ENCODE measurements at places on chromosomes 4 and X.
A peak's percentile ranks its signal among the peaks of the same experiment; 100 is the strongest.

GRCh38 chr4:38980903-38981676, 51.1 kb downstream of the TMEM156 start:
- no peak for DNase-seq

- DNase-seq: no peak
Measured at GRCh38 chrX:153881281-153881680, 4.7 kb downstream of the L1CAM start.

GRCh38 chr4:36206603-36207311, 37.6 kb downstream of the ARAP2 start:
- DNase-seq: no peak

GRCh38 chrX:53476371-53476770, 42.2 kb upstream of the HSD17B10 start:
- no peak for DNase-seq

- no peak for DNase-seq
Measured at GRCh38 chr4:165388756-165389155, 9.9 kb downstream of the CPE start.

DNA sequence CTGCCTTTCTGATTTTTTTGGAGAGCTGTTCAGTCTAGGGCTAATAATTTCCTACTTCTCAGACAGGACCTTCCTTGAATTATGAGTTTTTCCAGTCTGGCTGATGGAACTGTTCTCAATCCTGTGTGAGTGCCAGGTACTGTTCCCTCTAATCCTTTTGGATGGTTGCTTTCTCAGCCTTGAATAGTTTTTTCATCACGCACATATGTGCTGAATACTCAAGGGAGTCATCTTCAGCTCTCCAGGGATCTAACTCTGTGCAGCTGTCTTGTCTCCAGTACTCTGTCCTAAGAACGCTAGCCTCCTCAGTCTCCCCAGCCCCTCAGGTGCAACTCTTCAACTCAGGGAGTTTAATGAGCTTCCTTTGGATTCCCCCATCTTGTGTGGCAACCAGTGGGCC, 93.2 kb downstream of the GASK1B start:
- DNase-seq: no peak

DNA sequence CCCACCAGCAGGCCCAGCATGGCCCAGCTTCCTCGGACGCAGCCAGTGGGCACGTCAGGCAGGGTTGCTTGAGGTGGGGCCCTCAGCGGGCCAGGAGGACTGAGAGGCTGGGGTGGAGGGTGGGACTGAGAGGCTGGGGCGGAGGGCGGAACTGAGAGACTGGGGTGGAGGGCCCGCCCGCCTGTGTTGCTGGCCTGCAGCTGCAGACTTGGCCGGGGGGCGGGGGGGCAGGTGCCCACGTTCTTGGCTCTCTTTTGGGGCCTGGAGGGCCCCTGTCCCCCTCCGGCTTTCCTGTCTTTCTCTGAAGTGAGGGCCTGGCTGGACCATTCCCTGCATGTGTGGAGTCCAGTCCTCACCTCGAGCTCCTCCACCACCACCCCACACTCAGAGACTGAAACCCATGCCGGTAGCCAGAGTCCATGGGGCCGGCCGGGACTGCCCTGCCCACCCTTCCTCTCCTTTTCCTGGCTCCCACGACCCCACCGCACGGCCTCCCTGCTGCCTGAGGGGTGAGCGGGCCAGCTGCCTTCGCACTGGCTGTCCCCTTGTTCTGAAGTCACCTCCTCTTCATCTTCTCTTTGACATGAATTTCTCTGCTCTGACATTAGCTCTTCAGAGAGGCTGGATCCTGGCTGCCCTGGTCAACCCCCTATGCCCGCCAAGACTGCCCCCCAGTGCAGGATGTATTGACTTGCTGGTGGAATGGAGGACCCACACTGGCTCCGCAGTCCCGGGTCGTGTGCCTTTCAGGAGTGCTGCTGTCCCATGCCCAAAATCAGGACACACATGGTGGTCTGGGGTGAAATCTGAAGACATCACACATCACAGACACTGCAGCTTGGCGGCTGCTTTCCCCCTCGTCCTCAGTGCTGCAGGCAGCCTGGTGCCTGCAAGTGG, 10.1 kb upstream of the NKX1-1 start:
- no peak for DNase-seq

DNA sequence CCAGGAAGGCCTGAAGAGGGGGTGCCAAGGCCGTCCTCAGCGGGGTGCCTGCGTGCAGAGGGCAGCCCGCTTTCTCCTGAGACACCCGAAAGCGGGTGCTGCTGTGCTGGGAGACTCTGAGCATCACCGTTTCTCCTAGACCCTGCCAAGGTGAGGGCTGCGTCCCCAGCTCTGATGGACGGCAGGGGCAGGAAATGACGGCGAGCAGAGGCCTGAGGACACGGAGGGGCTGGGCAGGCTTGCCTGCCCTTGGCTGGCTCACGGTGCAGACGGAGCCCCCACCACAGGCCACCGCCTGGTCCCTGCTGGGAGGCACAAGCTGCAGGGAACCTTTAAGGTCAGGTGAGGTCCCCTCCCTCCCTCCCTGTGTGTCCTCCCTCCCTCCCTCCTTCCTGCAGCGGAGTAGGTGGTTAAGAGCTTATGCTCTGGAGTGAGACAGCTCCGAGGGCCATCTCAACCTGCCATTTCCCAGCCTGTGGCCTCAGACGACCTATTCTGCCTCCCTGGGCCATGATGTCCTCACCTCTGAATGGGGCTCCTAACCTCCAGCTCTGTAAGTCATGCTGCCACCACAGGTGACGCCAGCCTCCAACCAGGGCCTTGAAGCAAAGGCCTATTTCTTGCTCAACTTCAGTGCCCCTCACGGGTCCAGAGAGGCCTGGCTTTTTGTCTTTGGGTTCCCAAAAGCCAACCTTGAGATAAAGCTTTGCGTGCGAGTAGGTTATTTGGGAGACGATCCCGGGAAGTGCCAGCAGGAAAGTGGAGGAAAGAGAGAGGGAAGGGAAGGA, 54.2 kb upstream of the GRPEL1 start:
- no peak for DNase-seq

DNA sequence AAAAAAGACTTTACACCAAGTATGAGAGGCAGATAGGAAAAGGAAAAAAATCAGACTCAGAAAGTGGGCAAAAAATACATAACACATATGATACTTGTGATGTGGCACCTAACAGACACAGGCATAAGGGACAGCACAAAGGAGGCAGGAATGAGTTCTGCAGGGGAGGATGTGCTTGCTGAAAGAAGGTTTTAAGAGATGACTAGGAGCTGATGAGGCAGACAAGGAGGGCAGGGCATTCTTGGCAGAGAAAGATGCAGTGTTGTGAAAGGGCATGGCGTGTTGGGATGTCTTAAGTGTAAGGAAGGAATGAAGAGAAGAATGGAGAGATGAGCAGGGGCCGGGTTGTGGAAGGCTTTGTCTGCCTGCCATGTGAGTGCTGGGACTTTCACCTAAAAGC, 49.7 kb upstream of the TMEM154 start:
- DNase-seq: no peak

- DNase-seq: no peak
Measured at GRCh38 chr4:47838445-47838844, 578 bp upstream of the CORIN start.

- no peak for DNase-seq
Measured at GRCh38 chrX:109691277-109691676, 41.8 kb downstream of the ACSL4 start.

DNA sequence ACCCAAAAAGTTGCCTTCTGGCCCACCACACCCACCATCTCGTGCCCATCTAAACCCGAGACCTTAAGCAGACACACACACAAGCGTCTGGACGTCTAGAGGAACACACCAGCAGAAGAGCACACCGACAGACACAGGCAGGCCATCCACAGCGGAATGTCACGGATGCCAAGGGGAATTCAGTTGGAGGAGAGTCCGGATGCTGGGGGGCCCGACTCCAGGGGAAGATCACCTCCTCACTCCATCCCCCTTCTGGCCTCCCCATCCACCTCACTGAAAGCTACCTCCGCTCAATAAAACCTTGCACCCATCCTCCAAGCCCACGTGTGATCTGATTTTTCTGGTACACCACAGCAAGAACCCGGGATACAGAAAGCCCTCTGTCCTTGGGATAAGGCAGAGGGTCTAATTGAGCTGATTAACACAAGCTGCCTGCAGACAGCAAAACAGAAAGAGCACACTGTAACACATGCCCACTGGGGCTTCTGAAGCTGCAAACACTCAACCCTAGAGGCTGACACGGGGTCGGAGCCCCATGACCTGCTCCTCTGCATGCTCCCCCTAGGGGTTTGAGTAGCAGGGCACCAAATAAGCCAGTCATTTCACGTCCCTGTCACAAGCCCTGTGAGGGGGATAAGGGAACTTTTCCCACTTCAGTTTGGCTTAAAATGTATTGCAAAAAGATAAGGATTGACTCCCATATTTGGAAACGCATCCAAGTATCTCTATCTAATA, 339.6 kb upstream of the PCDH10 start:
- no peak for DNase-seq

- DNase-seq: peak; percentile 15
Measured at GRCh38 chrX:152641996-152642395, 4.3 kb downstream of the GABRQ start.

DNA sequence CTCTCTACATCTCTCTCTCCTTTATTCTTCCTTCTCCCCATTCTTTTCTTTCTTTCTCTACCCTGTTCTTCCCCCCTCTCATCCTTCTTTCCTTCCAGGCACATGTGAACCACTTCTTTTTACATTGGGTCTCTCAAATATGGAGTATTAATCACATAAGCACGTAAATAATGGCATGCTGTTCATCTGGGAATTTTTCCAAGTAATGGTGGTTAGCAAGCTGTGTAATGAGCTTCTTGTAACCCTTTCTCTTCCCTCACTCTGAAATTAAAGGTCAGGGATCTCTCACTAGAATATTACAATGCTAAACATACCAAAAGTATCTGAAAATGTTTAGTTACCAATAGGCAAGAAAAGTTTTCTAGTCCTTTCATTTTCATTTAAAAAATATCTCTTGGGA, 239.9 kb upstream of the TEX13A start:
- no peak for DNase-seq

GRCh38 chrX:38636949-38637819, 75.8 kb downstream of the TSPAN7 start:
- DNase-seq: no peak

- DNase-seq: no peak
Measured at GRCh38 chr4:114399105-114399504, 199.5 kb upstream of the UGT8 start.

- no peak for DNase-seq
Measured at GRCh38 chr4:185838514-185839193, 26.7 kb upstream of the SORBS2 start.

DNA sequence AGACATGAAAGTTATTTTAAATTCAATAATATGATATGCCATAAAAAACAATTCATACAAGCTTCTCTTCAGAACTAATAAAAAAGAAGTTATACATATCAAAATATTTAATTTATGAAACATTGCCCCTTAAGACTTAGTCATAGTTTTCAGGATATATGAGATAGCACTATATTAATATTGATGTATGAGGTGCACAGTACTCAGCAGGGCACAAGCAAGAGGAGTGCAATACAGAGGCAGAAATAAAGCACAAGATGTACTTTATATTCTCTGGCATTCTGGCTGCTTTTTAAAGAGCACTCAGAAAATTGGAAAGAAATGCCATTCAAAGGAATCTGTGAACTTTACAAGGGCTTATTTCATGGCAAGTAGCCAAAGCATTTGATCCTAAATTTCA, 274.9 kb downstream of the CPXCR1 start:
- DNase-seq: no peak

Measured in caudate nucleus (tissue), 63 donors.